ENCODE measurements at places on chromosomes 1 and 21.

DNA sequence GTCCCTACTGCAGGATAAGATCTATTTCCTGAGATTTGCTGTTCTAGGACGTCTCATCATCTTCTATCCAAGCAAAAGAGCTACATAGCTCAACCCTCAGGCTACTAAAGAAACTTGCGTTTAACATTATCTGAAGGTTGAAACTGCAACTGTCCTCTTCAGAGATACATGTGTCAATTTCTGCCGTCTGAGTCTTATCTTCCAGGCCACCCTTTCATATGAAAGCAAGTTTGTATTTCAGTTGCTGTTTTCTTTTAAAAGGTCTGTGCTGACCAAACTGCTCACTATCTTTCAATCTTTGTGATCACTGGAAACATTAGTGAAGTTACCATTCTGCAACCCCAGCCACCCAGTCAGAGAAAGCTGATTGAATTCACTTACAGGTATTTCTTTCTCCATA lies 108.6 kb upstream of the RAB3GAP2 start:
- DNase-seq: no peak

DNA sequence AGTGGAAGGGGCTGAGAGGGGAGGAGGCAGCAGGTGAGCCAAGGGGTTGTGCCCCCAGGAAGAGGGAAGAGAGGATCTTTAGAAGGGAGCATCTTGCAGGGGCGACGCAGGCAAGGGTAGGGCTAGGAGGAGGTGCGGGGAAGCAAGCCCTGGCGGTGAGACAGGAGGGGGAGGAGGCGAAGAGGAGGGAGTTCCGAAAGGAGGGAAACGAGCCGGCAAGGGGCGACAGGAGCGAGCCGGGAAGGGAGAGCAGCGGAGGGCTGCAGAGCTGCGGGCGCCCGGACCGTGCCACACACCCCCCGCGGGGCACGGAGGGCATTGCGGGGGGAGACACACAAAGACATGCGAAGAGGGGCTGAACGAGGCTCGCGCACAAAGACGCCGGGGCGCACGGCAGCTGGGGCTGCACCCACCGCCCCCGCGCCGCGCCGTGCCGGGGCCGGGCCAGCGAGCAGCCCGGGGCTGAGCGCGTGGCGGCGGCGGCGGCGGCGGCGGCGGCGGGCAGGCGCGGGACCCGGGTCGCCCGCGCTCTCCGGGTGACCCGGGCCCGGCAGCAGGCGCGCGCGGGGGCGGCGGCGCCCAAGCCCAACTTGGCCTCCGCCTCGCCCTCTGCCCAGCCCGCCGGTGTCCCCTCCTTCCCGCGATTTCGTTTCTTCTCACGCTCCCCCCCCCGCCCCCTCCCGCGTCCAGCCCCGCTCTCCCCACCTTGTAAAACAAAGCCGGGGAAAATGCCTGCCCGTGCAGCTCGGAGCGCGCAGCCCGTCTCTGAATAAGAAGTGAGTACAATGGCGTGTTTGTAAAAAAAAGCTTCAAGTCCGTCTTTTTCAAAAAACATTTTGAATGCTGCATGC lies at the start of gene KCNK2:
TSS of gene KCNK2 (plus strand) at position 206 of the 851 bp plus-strand sequence. CDS start 649 bp downstream, outside the sequence.
- DNase-seq: peak; percentile 15

- no peak for DNase-seq
Measured at GRCh38 chr1:13517193-13517812, 3.5 kb upstream of the LRRC38 start.

GRCh38 chr1:230690101-230690500 lies 23.8 kb downstream of the AGT start:
- DNase-seq: no peak

DNA sequence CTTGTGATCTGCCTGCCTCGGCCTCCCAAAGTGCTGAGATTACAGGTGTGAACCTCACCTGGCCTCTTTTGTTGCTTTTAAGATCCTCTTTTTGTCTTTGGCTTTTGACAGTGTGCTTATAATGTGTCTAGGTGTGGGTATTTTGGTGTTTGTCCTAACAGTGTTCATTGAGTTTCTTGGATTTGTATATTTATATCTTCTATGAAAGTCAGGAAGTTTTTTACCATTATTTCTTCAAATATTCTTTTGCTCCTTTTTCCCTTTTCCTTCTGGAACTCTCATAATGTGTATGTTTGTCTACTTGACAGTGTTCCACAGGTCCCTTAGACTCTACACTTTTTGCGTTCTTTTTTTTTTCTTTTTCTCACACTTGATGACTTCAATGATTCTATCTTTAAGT lies 59.1 kb downstream of the URB2 start:
- no peak for DNase-seq

- no peak for DNase-seq
Measured at GRCh38 chr1:200887772-200888348, 6.8 kb upstream of the INAVA start.

DNA sequence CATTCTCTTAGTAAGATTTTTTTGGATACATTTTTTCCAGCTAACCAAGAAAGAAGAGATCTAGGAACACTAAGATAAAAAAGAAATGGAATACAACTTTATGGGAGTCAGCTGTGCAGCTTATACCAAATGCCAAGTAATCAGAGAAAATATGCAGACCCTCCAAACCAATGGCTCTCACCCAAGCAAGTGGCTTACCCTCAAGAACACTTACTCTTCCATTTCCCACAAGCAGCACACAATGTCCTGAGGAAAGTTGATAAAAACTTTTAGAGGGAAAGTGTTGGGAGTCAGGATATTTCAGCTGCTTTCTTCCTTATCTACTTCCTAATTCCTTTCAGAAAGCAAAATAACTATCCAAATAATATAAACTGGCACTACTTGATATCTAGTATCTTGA lies 631.8 kb downstream of the RWDD3 start:
- no peak for DNase-seq

GRCh38 chr1:15848143-15848928 lies 829 bp downstream of the SPEN start:
- peak; percentile 23 for DNase-seq

DNA sequence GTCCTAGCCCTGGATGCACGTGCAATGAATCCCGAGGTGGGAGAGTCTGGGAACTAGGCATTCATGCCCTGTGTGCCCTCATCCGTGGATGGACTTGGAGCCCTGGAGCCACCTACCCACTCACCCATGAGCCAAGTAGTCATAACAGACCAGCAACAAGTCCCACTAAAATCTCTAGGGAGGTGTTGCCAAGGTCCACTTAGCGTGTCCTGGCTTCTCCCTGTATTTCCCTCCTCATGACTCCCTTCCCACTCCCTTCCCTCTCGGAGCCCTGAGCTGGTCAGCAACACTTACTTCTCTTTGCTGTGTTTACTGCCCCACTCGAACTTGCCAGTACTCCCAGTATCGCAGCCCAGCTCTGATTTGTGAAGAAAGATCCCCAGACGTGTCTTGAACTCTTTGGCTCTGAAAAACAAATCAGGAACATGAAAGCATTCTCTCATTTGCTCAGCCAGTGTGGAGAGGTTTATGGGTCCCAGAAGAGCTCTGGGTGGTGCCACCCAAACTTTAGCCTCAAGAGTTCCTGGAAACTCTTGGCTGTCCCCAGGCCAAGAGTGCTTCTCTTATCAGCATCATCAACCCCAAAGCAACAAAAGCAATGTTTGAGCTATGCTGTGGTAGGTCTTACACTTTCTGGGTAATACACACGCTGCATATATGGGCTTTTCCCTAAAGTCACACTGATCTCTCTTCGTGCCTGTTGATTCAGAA lies 1.1 kb downstream of the RGS16 start:
- DNase-seq: no peak

GRCh38 chr1:197001828-197002227 lies 24.5 kb downstream of the CFHR5 start:
- DNase-seq: no peak

DNA sequence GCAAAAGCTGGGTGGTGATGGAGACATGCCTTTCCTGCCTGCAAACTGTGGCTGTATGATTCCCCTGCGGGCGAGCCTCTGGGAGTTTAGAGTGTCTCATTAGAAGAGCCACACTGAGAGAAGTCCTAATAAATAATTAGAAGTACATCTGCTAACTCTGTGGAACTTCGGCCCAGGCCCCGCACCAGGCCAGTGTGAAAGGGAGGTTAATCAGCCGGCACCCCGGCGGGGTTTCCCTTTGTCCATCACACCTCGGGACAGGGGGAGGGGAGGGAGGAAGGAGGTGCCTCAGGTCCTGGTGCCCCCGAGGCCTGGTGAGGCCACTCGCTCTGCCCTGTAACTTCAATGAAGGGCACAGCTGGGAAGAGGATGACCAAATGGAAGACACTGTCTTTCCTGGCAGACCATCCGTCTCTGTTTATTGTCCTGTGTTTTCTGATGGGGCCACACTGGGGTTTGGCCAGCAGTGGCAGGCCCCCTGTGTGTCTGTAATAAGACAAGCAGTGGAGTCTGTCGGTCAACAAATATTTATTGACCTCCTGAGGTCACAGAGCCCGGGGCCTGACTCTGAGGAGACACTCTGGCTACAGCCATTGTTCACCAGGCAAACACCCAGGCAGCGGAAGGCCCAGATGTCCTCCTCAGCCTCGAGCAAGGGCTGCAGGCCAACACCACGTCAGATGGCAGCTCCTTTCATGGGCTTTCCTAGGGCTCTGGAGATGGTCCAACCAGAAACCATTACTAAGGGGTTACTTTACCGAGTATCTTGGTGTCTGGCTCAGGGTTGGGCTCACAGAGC lies 267.5 kb upstream of the RAB4A start:
- DNase-seq: peak; percentile 86

- no peak for DNase-seq
Measured at GRCh38 chr1:29279951-29280391, 43.6 kb downstream of the PTPRU start.

GRCh38 chr1:209483691-209484090 lies 99.8 kb upstream of the CAMK1G start:
- DNase-seq: no peak

DNA sequence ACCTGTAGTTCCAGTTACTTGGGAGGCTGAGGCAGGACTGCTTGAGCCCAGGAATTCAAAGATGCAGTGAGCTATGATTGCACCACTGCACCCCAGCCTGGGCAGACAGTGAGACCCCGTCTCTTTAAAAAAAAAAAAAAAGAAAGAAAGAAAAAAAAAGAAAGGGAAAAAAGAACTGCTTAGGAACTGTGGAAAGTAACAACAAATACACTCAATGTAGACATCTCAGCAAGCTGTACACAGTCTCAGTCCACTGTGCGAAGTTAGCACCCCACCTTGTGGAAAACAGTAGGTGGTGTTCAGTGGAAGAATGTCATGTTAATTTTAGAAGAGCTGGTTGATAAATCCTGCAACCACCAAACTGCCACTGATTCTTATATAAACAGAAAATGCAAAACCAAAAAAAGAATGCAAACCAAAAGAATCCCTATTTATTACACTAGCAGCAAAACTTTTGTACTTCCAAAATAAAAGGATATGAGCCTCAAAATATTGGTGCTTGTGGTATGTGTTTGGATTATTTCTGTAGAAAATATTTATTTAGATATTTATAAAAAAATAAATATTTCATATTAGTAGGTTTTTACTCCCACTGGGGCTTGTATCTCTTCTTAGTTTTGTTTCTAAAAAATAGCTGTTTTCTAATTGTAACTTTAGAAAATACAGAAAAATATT lies 31.1 kb downstream of the ALG14 start:
- DNase-seq: peak; percentile 7

All from anterior cingulate cortex (tissue), 58 donors.